ENCODE measurements at places on chromosomes 4 and X.

DNA sequence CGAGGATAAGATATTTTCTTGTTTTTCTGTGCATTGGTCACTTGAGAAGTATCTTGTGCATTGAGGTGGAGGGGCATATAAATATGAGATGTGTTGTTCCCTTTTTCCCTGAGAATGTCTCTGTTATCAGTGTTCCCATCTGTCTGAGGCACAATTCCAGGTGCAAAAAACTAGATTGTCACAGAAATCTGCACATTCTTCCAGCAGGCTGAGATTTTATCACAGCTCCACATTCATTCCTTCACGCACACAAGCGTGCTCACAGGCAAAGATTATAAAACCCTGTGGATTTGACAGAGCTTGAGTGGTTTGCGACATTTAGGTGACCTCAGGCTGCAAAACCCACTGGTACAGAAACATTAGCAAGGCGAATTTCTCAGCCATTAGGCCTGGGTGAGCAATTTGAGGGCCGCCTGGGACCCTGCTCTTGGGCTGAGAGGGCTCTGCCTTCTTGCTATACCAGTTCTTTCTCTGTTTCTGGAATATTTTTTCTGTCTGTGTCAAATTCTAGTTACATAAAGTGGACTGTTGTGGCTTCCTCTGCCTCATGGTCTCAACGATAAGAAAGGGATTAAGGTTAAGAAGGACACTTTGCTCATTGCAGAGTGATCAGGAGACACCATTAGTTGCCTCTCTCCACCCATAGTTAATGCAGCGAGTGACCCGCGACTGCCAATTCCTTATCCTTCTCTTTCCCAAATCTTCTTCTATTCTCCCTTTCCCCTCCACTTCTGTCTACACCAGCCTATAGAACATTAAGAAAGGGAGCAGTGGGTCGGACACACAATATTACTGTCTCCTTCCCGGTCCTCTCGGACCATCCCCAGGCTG, 86.7 kb upstream of the C1QTNF7 start:
- no peak for DNase-seq

DNA sequence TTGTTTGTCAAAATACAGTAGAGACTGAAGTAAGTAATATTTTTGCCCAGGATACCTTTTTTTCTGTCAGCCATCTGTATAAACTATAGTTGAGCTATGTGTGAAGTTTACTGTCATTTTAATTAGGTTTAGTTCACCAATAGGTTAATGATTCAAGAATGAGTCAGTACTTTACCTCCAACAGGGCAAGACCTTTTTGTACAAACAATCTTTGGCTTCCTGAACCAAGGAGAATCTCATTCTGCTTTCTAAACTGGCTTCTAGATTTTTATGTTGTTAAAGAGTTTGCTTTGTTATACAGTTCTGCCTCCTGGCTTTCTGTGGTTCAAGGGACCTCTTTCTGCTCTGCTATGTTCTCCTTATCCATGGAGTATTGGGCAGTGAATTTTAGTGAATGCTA, 412.0 kb upstream of the NR3C2 start:
- DNase-seq: no peak

DNA sequence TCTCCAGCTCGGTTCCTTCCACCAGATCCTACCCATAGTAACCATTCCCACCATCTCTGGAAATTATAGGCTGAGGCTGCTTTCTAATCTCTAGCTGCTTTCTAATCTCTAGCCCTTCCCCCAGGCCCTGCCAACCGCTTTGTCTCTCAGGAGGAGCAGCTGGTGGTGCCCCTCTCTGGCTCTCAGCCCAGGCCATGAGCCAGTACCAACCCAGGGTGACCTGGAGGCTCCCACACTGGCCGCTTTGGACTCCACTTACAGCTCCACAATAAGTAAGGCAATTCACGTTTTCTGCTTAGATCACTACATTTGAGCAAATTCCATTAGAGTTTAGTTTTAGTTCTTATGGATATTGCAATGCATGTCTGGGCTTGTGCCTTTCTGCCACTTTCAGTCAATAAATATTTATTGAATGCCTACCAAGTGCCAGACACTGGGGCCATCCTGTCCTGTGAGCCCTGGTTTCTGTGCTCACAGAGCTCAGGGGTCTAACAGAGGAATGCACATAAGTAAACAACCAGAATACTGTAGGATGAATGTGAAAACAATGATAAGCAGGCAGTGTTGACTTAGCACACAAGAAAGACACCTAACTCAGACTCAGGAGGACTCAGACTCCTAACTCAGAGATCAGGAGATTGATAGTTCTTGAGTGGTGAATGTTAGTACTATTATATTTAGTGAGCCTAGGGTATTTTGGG, 38.9 kb downstream of the SMC1A start:
- DNase-seq: no peak

DNA sequence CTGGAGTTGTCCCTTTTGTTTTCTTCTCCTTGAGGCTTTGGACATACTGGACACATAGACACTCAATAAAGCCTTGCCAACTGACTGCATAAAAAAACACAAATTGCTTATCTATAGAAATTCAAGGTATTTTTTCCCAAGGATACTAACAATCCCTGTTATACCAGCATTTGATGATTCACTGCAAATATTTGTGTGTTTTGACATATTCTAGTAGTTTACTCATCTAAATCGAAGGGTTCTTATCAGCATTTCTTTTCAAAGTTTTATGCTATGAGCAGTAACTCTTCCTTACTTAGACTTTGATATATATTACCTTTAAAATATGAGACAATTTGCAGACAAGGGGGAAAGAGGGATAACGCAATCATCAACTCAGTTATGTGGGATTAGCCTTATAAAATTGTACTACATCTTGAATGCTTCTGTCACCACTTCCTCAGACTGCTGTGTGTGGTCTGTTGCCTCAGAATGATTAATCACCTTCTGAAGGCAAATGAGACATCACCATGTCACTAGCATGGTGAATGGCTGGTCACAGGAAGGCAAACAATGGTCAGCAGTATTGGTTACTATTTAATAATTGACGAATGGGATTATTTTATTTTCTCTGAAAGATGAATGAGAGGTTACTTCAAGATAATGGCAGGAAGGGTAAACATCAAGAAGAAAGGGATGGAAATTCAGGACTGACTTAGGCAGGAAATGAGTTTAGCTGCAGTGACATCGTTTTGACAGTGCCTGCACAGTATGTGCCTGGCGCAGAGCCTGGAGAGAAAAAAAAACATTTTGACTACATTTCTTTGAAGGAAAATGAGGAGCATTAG, 544.3 kb upstream of the CNKSR2 start:
- no peak for DNase-seq

GRCh38 chr4:53559021-53559620, 32.2 kb downstream of the LNX1 start:
- DNase-seq: no peak

- DNase-seq: no peak
Observed at GRCh38 chr4:123786920-123787319, 390.3 kb downstream of the SPRY1 start.

DNA sequence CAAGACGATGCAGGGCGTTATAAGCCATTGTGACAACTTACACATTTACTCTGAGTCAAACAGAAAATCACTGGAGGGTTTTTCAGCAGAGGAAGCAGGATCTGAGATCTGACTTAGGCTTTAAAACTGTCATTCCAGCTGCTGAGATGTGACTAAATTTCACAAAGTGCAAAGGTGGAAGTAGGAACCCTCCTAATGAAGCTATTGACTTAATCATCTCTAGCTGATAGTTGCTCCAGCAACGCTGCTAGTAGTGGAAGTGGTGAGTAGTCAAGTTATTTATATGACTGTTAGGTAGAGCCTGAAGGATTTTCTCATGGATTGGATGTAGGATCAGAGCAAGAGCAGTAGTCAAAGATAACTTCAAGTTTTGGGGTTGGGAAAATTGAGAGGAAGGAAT, 218.6 kb downstream of the GRID2 start:
- DNase-seq: no peak

DNA sequence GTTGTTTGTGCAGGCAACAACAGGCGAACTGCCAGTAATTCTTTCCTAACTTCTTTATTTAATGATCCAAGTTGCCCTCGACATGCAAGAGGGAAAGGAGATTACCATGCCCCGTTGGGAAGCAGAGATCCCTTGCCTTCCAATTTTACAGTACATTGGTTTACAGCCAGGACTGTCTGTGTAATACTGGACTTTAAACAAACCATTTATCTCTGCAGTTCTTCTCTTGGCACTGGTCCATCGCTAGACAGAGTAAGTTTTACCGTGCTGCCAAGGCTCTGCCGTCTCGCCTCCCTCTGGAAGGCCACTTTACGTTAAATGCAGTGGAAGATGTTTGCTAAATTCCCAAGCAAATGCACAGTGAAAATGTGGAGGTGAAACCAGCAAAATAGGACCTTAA, 660.3 kb upstream of the PRKX start:
- DNase-seq: no peak

GRCh38 chr4:67929426-67929825, 33.9 kb downstream of the TMPRSS11A start:
- DNase-seq: no peak

DNA sequence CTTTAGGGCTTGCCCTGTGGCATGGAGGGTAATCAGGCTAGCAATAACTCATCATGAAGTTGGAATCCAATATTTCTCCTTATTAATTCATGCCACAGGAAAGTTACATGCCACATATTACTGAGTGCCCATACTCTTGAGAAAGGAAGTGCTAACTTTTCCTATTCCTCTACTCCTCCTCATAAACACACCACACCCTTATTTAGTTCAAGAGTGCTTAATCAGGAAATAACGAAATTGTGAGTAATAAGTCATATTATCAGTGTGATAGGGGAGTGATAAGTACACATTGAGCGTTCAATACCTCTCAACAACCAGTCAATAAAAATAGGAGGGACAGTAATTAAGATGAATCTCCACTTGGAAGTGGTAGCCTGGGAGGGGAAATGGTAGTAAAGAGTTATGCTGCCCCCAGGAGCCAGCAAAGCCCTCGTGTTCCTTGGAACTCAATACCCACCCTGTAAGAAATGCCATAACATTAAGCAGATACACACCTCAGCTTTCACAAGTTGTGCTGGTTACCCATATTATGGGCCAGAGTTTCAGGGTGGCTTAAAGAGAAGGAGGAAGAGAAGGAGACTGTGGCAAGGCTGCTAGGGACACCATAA, 410.0 kb upstream of the NR3C2 start:
- no peak for DNase-seq

DNA sequence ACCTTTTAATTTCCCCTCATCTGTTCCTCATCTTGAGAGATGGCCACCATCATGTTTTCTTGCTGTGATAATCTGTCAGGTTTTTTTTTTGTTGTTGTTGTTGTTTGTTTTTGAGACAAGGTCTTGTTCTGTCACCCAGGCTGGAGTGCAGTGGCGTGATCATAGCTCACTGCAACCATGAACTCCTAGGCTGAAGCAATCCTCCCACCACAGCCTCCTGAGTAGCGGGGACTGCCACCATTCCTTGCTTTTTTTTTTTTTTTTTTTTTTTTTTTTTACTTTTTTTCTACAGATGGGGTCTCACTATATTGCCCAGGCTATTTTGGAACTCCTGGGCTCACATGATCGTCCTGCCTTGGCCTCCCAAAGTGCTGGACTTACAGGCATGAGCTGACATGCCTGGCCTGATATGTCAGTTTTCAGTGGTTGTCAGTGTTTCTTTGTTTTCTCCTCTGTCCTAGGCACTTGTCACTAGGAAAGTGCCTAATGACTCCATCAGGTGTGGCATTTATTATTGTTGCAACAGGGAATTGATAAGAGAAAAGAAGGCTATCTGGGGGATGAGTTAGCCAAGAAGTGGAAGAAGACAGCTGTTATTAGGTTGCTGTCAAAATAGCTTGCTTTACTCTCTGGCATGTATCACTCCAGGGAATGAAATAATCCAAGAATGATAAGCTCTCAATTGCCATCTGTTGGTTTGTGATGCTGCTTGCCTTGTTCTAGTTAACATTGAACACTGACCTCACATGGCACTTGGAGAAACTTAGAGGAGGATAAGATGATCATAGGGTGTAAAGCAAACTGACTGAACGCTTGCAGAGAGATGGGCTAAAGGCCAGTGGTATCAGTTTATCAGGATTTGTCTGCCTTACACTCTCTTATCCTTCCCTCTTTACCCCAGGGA, 41.7 kb downstream of the TMEM164 start:
- DNase-seq: no peak

GRCh38 chr4:118839221-118839927, 3.4 kb upstream of the SEC24D start:
- no peak for DNase-seq

- no peak for DNase-seq
Observed at GRCh38 chrX:133793626-133794025, 191.8 kb downstream of the GPC3 start.

GRCh38 chr4:88646528-88647280, 50.9 kb downstream of the NAP1L5 start:
- no peak for DNase-seq

GRCh38 chrX:38473701-38474100, 87.6 kb upstream of the TSPAN7 start:
- no peak for DNase-seq

GRCh38 chrX:45274576-45274975, 73.9 kb upstream of the DIPK2B start:
- no peak for DNase-seq
